ENCODE measurements at places on chromosomes 11 and 22. TPM values are rescaled to one million over a fixed set of nuclear protein-coding genes. Genes with fewer than 3 reads are reported as not detected.

DNA sequence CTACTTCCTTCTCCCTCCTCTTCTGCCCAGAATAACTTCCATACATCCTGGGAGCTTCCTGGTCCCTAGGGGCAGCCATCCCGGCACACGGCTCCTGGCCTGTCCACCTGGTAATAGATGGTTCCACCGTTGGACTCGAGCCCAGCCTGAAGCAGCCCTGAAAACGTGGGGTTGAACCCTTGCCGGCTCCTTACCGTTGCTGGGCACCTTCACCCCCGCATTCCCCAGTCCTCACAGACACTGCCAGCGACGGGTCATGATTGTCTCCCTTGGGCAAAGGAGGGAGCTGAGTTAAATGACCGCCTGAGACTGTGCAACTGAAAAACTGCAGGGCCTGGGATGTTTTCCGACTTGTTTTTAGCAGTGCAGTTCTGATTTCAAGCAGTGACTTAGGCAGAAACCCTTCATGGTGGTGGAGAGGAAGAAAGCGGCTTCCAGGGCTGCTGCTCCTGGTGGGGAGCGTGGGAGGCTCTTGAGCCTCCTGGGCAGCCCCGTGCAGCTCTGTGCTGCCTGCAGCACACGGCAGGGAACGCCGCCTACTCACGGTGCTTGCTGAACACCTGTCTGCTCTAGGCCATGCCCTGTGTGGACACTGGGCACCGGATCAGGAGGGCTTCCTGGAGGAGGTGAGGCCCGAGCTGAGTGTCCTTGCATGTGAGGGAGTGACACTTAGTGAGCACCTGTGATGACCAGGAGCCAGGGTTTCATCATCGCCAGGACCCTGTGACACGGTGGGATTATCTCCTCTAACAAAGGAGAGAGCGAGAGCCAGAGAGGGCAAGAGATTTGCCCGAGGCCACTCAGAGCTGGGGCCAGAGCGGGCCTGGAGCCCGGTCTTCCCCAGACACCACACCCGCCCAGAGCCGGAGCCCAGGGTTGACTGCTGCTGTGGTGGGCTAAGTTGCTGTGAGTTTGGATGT is 77.4 kb downstream of the FBLN1 start:
- H3K4me3 ChIP-seq: no peak overlapping the region
- H3K36me3 ChIP-seq: peaks cover 7% of the 10 kb centered on the region

DNA sequence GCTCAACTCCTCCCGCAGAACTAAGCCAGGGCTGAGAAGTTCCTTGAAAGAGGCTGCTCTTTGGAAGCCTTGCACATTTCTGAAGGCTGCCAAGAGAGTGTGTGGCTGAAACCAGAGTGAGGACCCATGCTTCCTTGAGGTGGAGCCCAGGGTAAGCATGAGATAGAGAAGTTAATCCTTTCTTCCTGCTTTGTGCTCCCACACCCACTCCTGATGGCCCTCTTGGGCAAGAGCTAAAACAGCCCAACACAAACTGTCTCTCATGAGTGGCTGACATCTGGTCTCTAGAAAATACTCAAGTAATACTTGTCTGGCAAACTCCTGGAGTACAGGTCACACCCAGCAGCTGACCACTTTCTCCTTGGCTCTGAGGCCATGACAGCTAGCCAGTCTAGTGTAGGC is 523.7 kb downstream of the INSC start:
- peaks cover 5% of the 10 kb centered on the region for H3K27me3 ChIP-seq
- H3K4me1 ChIP-seq: no peaks in the 10 kb centered on the region
- H3K4me3 ChIP-seq: no peak overlapping the region
- H3K27ac ChIP-seq: no peak overlapping the region

DEFB131B gene
- not detected for total RNA-seq

DNA sequence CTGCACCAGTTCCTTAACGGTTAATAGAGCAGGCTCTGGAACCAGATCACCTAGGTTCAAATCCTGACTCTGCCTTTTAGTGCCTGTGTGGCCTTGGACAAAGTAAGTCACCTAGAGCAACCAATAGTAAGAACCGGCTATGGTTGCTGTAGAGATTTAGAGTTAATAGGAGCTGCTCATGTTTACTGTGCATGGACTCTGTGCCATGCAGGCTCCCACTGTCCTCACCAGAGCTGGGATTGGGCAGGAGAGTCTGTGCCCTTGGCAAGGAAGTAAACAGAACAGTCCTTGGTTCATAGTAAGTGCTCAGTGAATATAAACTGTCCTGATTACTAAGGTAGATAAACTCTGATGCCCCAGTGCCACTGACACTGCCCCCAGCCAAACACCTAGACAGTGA is 1.4 kb upstream of the TP53I11 start:
- H3K27ac ChIP-seq: no peak overlapping the region
- H3K4me3 ChIP-seq: no peak overlapping the region
- H3K4me1 ChIP-seq: peaks cover 38% of the 10 kb centered on the region
- no peak for DNase-seq
- H3K36me3 ChIP-seq: no peaks in the 10 kb centered on the region

DNA sequence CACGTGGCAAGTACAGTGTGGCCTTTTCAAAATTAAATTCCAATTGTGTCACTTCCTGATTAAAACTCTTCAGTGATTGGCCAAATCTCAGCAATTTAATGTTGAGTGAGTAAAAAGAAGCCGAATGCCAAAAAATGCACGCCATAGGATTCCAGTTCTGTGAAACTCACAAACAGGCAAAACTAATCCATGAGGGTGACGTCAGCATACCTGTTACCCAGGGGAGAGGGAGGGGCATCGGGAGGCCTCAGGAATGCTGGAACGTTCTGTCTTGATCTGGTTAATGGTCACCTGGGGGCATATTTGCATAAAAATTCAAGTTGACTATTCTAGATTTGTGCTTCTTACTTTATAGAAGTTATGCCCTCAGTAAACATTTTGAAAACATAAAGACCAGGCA is 39.9 kb upstream of the RAB1B start:
- no peak overlapping the region for H3K4me3 ChIP-seq
- H3K4me1 ChIP-seq: no peaks in the 10 kb centered on the region
- H3K36me3 ChIP-seq: peaks cover 48% of the 10 kb centered on the region

- no peaks in the 10 kb centered on the region for H3K27me3 ChIP-seq
- no peak overlapping the region for H3K27ac ChIP-seq
- peaks cover 20% of the 10 kb centered on the region for H3K36me3 ChIP-seq
- DNase-seq: no peak
- no peak overlapping the region for H3K4me3 ChIP-seq
- peaks cover 13% of the 10 kb centered on the region for H3K4me1 ChIP-seq
These were observed 119.0 kb downstream of the CSTPP1 start for GRCh38 chr11:47055534-47055933.

GLYAT gene
- total RNA-seq: not detected
